Thymus (tissue), 14 donors: ENCODE measurements at places on chromosomes 6 and 20.
A peak's percentile ranks its signal among the peaks of the same experiment; 100 is the strongest.

GRCh38 chr6:140572867-140573266 is 1198.4 kb upstream of the CITED2 start:
- H3K36me3 ChIP-seq, result no peaks in the 10 kb centered on the region
- no peaks in the 10 kb centered on the region for H3K27me3 ChIP-seq
- no peaks in the 10 kb centered on the region for H3K4me1 ChIP-seq
- H3K27ac ChIP-seq, result no peak overlapping the region
- no peak for DNase-seq

GRCh38 chr20:4787820-4788219 is 66.1 kb downstream of the PRND start:
- no peak for DNase-seq
- no peak overlapping the region for H3K4me3 ChIP-seq
- H3K27me3 ChIP-seq, result no peaks in the 10 kb centered on the region

- no peaks in the 10 kb centered on the region for H3K36me3 ChIP-seq
- no peak overlapping the region for H3K4me3 ChIP-seq
- H3K4me1 ChIP-seq, result no peaks in the 10 kb centered on the region
- no peaks in the 10 kb centered on the region for H3K27me3 ChIP-seq
These were observed 693.1 kb downstream of the PTPRT start for GRCh38 chr20:42496595-42496994.

DNA sequence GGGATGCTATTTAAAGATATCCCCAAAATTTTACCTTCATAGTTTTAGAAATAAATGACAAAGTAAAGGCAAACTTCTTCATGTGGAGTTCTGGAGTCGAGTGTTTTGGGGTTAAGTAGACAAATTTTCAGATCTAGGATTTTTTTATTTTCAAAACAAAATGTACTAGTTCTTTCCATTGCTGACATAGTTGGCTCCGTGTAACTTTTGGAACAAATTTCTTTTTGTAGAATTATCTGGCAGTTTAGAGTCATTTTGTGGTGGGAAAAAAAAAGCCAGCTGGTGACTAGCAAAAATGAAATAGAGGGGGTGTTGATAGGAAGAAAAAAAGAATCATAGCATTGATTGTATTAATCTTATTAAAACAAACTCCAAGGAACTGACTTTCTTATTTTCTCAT is 131.6 kb upstream of the TCF21 start:
- no peaks in the 10 kb centered on the region for H3K36me3 ChIP-seq
- no peak for DNase-seq
- H3K27ac ChIP-seq, result no peak overlapping the region
- no peaks in the 10 kb centered on the region for H3K4me1 ChIP-seq
- H3K27me3 ChIP-seq, result no peaks in the 10 kb centered on the region

DNA sequence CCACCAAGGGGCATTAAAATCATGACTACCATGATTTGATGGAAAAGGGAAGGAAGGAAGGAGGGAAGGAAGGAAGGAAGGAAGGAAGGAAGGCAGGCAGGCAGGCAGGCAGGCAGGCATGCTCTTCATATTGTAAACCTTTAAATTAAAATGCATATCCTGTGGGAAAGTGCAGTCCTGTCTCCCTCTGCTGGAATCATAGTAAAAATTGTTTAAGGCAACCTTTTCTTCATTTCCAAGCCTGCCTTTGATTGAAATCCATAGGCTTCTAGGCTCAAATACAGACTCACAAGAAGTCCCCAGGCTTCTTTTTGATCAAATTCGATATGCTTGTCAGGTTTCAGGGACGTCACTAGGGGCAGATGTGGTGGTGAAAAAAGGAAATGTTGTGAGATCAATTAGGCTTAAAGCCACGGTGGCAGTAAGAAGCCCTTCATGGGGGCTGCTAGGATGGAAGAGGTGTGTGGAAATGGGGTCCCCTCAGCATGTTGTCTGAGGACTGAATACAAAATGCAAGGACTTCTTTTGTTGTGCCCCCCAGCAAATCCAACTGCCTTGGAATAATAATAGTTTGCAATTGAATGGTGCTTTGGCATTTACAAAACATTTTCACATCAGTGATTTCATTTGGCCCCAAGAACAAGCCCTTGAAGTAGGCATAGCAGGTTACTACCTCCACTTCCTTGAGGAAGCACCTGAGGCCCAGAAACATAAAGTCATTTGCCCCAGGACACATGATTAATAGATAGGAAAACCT is 25.6 kb upstream of the GABRR1 start:
- peaks cover 26% of the 10 kb centered on the region for H3K4me1 ChIP-seq
- no peaks in the 10 kb centered on the region for H3K36me3 ChIP-seq
- no peak overlapping the region for H3K27ac ChIP-seq
- no peak overlapping the region for H3K4me3 ChIP-seq
- DNase-seq, result no peak

GRCh38 chr6:26660000-26660361 is 435 bp upstream of the ZNF322 start:
- peaks cover 9% of the 10 kb centered on the region for H3K27me3 ChIP-seq
- no peak for DNase-seq
- peak overlapping the region; percentile 54 for H3K4me3 ChIP-seq
- H3K27ac ChIP-seq, result peak overlapping the region; percentile 77
